Activated T-cell treated with anti-CD3 and anti-CD28 coated beads for 24 hours (primary cell): ENCODE measurements at places on chromosomes 1 and 21.

GRCh38 chr21:14918527-14918926, 146.3 kb downstream of the NRIP1 start:
- no peak for DNase-seq

DNA sequence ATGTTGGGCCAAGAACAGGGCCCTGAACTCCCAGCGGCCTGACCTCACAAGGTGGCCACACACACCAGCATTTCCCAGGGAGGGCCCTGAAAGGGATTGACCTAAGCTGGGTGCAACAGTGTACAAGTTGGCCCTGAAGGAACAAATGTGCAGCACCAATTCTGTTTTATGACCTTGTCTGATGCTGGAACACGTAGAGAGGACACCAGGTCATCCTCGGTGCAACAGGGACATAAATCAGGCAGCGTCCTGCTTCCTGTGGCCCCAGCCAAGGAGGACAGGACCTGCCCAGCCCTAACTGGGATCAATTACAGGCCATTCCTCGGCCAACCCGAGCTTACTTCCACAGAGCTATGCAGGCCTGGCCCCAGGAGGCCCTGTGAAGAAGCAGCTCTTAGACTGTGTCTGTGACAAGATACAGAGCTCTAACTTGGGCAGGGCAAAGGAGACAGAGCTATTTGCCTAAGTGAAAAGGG, 12.8 kb upstream of the PHC2 start:
- no peak for DNase-seq

DNA sequence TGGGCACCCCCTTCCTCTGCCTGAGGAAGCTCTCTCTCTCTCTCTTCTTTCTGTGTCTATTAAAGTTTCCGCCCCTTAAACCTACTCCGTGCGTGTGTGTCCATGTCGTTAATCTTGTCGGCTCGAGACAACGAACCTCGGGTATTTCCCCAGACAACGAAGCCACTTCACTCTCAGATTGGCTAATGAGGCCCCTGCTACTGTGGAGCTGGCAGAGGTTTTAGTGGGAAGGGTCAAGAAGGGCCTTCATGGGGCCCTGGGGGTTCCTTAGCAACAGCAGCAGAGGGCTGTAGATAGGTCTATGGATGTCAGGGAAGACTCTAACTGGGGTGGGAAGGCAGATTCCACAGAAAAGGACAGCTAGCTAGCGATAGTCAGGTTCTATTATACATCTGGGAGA, 239.8 kb upstream of the RAB4A start:
- DNase-seq = no peak

GRCh38 chr1:29975036-29975694, 738.8 kb downstream of the PTPRU start:
- DNase-seq = no peak

- DNase-seq = no peak
Measured at GRCh38 chr1:175857756-175858155, 114.4 kb upstream of the TNR start.

GRCh38 chr1:165187031-165188009, 169.2 kb downstream of the LMX1A start:
- DNase-seq = no peak

- DNase-seq = no peak
Measured at GRCh38 chr21:46092811-46093667, 4.9 kb upstream of the COL6A2 start.

DNA sequence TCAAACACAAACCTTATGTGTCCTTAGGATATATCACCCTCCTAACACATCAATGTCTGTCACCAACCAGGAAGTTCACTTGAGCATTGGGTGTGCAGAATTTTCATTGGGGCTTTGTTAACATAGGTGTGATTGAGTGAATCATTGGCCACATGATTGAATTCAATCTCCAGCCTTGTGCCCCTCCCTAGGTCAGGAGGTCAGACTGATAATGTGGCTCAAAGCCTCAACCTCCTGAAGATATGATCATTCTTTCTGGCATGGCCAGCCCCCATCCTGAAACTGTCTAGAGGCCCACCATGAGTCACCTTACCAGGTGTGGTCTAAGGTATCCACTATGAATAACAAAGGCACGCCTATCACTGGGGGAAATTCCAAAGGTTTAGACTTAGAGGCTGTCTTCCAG, 90.1 kb downstream of the PKN2 start:
- DNase-seq = no peak

DNA sequence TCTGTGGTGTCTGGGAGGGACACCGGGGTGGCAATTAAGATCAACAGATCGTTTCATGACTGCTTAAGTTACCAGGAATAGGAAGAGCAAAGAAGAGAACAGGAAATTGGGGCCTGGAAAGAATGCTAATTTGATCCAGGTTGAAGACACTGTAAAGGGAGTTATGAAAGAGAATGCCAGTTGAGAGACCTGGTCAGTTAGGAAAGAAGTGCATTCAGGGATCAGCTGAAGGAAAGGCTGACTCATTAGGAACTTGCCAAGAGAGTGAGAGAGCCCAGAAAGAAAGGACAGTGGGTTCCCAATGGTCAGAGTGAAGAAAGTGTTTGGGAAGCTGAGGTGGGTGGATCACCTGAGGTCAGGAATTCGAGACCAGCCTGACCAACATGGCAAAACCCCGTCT, 119.6 kb downstream of the UBE2U start:
- no peak for DNase-seq
